ENCODE measurements at places on chromosomes 5 and 9.

DNA sequence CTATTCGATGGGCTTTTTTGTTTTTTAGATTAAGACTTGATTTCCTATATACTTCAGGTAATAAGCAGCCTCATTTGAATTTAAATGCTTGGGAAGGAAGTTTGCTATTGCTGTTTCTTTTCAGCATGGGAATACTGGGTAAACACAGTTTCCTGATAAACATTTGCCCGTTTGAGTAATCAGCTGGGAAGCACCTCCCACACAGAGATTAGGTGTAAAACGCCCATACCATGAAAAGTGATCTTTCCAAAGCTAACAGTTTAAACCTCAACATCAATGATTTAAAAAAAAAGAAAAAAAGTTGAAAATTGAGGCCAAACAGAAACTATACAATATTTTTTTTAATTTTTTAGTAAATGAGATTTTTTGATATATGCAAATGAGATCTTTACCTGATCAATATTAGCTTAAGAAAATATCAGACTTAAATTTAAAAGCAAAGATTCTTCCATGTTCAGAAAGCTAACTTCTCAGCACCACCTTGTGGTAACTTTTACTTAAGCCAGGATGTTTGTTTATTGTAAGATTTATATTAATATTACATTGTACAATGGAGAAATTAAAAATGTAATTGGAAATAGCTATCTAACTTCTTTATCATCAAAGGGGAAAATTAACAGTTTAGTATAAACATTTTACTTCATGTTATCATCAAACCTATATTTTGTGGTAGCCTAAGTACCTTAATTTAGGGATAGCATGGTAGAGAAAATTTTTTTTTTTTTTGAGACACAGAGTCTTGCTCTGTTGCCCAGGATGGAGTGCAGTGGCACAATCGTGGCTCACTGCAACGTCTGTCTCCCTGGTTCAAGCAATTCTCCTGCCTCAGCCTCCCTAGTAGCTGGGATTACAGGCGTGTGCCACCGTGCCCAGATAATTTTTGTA, 39.8 kb downstream of the F2RL2 start:
- no peak overlapping the region for H3K4me3 ChIP-seq
- DNase-seq: no peak
- H3K36me3 ChIP-seq: peaks cover 9% of the 10 kb centered on the region

DNA sequence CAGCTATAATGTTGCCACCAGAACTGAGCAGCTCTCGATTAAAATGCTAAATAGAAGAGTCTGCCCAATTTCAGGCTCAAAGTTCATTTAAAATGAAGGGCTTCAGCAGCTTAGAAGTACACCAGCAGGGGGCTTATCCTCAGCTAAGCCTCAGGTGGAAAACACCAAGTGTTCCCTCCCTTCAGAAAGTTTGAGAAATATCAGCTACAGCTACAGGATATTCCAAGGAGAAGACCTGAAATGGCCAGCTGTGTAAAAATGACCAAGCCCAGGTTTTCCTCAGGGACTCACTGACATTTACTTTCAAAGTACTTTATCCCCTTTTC, 395.4 kb downstream of the DTWD2 start:
- no peak overlapping the region for H3K27ac ChIP-seq
- H3K4me1 ChIP-seq: no peaks in the 10 kb centered on the region
- no peak for DNase-seq
- H3K36me3 ChIP-seq: no peaks in the 10 kb centered on the region
- no peaks in the 10 kb centered on the region for H3K27me3 ChIP-seq
- no peak overlapping the region for H3K4me3 ChIP-seq

- H3K36me3 ChIP-seq: peaks cover 2% of the 10 kb centered on the region
- peak overlapping the region; percentile 98 for H3K27ac ChIP-seq
- H3K4me3 ChIP-seq: peak overlapping the region; percentile 93
- H3K27me3 ChIP-seq: peaks cover 11% of the 10 kb centered on the region
- peaks cover 21% of the 10 kb centered on the region for H3K4me1 ChIP-seq
- peak; percentile 65 for DNase-seq
These were observed 1.1 kb upstream of the JADE2 start for GRCh38 chr5:134524272-134524825.

- H3K27ac ChIP-seq: no peak overlapping the region
- H3K36me3 ChIP-seq: peaks cover 38% of the 10 kb centered on the region
- H3K27me3 ChIP-seq: no peaks in the 10 kb centered on the region
- no peak for DNase-seq
- no peak overlapping the region for H3K4me3 ChIP-seq
These were observed 4.1 kb downstream of the HACD4 start for GRCh38 chr9:21027295-21027694.

DNA sequence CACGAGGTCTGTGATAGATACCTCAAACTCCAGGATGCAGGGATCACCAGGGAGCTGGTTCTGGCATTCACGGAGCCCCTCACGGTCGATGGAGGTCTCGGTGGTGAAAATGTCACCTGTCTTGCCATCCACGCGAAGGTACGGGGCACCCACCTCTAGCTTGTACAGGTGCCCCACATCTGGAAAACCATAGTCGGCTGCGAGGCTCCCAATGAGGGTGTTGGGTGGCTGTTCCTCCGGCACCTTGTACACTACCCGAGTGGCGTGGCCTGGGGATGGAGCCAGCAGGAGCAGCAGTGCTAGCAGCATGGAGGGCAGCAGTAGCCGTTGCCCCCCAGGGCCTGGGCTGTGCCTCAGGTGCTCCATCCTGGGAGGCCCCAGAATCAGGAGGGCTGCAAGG, 9.2 kb downstream of the PCDH1 start:
- H3K27ac ChIP-seq: no peak overlapping the region
- H3K4me1 ChIP-seq: no peaks in the 10 kb centered on the region
- H3K27me3 ChIP-seq: peaks cover 41% of the 10 kb centered on the region
- no peak for DNase-seq
- H3K36me3 ChIP-seq: no peaks in the 10 kb centered on the region

- H3K27ac ChIP-seq: peak overlapping the region; percentile 1
- peaks cover 3% of the 10 kb centered on the region for H3K4me1 ChIP-seq
These were observed 26.2 kb upstream of the CTNNAL1 start for GRCh38 chr9:109039539-109039938.

DNA sequence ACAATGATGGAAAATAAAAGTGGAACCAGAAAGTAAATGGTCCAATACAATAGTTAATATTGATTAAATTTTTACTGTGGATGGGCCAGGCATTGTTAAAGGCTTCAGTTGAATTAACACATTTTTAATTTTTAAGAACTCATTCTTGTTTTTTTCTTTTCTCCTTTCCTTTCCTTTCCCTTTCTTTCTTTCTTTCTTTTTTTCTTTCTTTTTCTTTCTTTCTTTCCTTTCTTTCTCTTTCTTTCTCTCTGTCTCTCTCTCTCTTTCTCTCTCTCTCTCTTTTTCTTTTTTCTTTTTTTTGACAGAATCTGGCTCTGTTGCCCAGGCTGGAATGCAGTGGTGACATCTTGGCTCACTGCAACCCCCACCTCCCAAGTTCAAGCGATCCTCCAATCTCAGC, 13.3 kb upstream of the OTULINL start:
- DNase-seq: no peak
- H3K27ac ChIP-seq: no peak overlapping the region
- H3K27me3 ChIP-seq: peaks cover 3% of the 10 kb centered on the region
- H3K36me3 ChIP-seq: no peaks in the 10 kb centered on the region

DNA sequence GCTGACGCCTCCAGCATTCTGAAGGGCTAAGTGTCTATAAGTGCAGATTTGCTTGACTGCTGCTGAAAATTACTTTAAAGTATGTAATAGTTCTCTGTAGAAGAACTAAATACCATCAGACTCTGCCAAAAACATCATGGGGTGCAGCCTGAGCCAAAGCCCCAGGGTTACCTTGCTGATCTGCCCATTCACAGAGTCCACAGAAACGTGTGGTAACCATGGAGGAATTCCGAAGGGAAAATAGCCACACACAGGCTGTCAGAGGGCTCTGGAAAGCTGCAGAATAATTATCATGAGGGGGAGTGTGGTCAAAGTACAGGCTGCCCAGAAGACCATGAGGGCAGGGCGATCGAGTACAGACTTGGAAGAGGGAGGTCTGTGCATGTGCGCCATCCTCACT, 36.4 kb downstream of the RETREG1 start:
- H3K36me3 ChIP-seq: peaks cover 8% of the 10 kb centered on the region
- H3K27me3 ChIP-seq: no peaks in the 10 kb centered on the region
- H3K4me1 ChIP-seq: peaks cover 8% of the 10 kb centered on the region
- DNase-seq: no peak

DNA sequence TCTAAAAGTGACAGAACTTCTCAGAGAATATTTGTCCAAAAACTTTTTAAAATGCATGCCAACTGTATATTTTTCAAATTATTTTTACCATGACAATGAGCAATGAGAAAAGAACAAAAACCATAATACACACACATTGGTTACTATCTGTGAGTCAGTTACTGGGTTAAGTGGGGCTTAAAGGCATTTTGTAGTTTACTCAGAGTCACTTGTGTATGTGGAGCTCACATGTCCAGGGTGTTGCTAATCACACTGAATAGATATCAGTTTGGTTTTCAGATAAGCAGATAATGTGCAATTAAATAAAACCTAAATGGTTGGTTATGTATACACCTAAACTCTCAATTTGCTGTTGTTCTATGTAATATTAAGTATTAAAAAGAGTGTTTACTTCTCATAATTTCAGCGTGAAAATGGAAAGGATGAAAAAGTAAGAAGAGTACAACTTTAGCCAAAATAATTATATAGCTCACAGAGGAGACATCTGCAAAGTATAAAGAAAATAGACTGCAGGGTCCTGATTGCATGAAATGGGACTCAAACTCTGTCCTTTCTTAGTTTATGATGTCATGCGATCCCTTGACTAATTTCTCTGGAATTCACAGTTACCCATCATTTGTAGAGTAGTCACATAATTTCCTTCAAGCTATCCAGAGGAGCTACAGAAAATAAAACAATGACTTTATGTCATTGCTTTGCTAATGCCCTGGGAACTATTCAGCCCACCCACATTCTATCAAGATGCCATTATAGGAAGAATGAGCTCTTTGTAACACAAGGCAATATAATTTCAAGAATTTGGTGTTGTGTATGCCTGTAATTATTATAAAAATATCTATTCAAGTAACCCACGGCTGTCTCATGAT, 388.0 kb upstream of the ZNF608 start:
- H3K36me3 ChIP-seq: no peaks in the 10 kb centered on the region
- no peaks in the 10 kb centered on the region for H3K4me1 ChIP-seq
- no peak for DNase-seq
- no peaks in the 10 kb centered on the region for H3K27me3 ChIP-seq
- H3K27ac ChIP-seq: no peak overlapping the region
- no peak overlapping the region for H3K4me3 ChIP-seq

DNA sequence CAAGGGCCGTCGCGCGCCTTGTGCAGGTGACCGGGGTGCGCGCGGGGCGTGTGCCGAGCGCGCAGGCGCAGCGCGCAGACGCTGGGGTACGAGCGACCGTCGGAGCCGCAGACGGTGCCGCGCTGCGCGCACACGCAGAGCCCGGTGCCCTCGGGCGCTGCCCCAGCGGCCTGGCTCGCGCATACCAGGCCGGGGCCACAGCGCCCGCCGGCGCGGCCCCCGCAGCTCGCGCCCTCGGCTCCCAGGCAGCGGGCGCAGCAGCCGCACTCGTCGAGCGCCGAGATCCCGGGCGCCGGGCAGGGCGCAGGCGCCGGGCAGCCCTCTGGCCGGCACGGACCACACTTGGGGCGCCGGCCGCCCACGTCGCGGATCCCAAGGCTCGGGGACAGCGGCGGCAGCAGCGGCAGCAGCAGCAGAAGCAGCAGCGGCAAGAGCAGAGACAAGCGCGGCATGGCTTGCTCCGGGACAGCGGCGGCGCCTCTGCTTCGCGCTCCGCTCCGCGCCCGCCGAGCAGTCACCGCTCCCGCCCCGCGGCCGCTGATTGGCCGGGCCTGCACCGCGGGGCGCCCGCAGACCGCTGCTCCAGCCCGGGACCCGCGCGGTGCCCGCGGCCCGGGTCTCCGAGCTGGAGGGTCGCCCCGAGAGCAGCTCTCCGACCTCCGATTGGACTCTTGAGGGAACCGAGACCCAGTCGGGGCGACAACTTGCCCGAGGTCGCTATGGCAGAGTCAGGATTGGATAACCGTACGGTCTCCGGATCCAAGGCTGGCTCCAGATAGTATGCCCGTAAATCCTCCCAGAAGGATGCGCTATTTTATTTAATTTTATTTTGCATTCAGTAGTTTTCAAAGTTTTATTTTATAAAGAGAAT, at the start of gene IGFBPL1:
Gene IGFBPL1, minus strand, starts transcription at position 482 of the 871 bp plus-strand sequence. Its CDS starts 30 bp downstream, at position 452.
- H3K27me3 ChIP-seq: peaks cover 48% of the 10 kb centered on the region
- peak within 1 kb of the TSS; percentile 30 for H3K4me3 ChIP-seq
- H3K4me1 ChIP-seq: no peaks in the 10 kb centered on the region
- H3K36me3 ChIP-seq: no peaks in the 10 kb centered on the region
- H3K27ac ChIP-seq: no peak within 1 kb of the TSS
- peak; percentile 11 for DNase-seq

- peaks cover 40% of the 10 kb centered on the region for H3K4me1 ChIP-seq
- H3K4me3 ChIP-seq: no peak overlapping the region
- no peak overlapping the region for H3K27ac ChIP-seq
- peaks cover 7% of the 10 kb centered on the region for H3K27me3 ChIP-seq
- DNase-seq: no peak
These were observed 51.2 kb downstream of the NIM1K start for GRCh38 chr5:43243270-43243669.

Measured in T-helper 2 cell treated with Interferon-gamma antibody and Interleukin-4, amounts not matched to agents 5 μg/mL and 100 μg/mL, for 36 hours (primary cell).